Esophagus muscularis mucosa (tissue), 4 donors: ENCODE measurements at places on chromosomes 5 and 9. TPM values are rescaled to one million over a fixed set of nuclear protein-coding genes. Genes with fewer than 3 reads are reported as not detected.

Gene ARL14EPL
- not detected for total RNA-seq

- no peaks in the 10 kb centered on the region for H3K4me1 ChIP-seq
- DNase-seq = no peak
- H3K27ac ChIP-seq = no peak overlapping the region
- no peaks in the 10 kb centered on the region for H3K36me3 ChIP-seq
Observed at GRCh38 chr9:81776834-81777233, 87.5 kb upstream of the TLE1 start.

Gene TPM2
- total RNA-seq = 11,059 TPM

DNA sequence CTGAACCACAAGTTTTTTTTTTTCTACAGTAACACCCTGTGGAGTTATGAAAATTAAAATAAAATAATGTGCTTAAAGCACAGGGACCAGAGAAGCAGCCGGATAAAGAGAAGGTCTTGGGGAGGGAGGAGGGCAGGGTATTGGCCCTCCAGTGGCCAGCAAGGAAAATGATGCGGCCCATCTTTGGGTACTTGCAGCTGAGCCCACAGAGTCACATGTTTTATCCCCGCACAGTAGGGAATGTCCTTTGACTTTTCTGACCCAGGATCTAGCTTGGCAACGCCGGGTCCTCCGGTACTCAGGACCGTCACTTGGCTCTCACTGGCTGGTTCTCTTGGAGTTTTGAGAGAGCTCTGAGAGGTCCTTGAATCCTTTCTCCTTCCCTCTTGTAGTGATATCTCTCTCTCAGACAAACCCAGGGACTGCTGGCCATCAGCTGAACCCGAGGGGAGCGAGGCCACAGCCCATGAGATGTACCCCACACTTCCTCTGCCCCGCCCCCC, 35.3 kb upstream of the HSPA9 start:
- no peaks in the 10 kb centered on the region for H3K27me3 ChIP-seq
- peaks cover 30% of the 10 kb centered on the region for H3K4me1 ChIP-seq
- H3K27ac ChIP-seq = peak overlapping the region; percentile 59
- peak overlapping the region; percentile 53 for H3K4me3 ChIP-seq

Gene PCDHGB6
- 6.2 TPM for total RNA-seq

DNA sequence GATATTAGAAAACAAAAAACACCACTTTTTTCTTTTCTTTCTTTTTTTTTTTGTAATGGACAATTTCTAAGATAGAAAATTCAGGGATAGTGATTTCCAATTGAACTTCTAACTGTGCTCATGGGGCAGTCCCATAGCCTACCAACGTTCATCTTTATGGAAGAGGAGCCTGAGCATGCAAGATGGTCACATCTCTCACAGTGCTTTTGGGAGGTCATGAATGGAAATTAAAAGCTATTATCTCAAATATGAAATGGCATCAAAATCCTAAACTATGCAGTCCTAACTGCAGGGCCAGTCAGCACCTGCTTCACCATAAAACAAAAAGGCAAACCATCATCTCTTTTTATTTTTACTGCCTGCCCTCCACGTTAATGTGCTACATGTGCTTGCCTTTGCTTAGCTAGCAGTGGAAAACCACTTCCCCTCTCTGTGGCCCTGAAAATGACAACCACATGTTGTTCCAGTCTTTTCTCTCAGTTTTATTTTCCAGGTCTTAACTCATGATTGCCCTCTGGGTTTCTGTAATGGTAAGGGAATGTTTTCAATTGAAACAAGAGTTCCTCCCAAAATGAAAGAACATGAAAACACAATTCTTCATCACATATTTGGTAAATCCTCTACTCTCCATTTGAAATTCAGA, 16.7 kb downstream of the IFNB1 start:
- DNase-seq = peak; percentile 50
- H3K4me3 ChIP-seq = no peak overlapping the region
- H3K27me3 ChIP-seq = no peaks in the 10 kb centered on the region
- no peaks in the 10 kb centered on the region for H3K4me1 ChIP-seq
- H3K36me3 ChIP-seq = no peaks in the 10 kb centered on the region

- H3K27ac ChIP-seq = no peak overlapping the region
- no peak overlapping the region for H3K4me3 ChIP-seq
- DNase-seq = no peak
- H3K27me3 ChIP-seq = no peaks in the 10 kb centered on the region
- no peaks in the 10 kb centered on the region for H3K36me3 ChIP-seq
Observed at GRCh38 chr5:150208187-150209098, 18.6 kb downstream of the SLC6A7 start.
